T-helper 17 cell (primary cell): ENCODE measurements at places on chromosomes 7 and 10.

GRCh38 chr10:77699080-77699645 is 61.6 kb upstream of the KCNMA1 start:
- DNase-seq: no peak

DNA sequence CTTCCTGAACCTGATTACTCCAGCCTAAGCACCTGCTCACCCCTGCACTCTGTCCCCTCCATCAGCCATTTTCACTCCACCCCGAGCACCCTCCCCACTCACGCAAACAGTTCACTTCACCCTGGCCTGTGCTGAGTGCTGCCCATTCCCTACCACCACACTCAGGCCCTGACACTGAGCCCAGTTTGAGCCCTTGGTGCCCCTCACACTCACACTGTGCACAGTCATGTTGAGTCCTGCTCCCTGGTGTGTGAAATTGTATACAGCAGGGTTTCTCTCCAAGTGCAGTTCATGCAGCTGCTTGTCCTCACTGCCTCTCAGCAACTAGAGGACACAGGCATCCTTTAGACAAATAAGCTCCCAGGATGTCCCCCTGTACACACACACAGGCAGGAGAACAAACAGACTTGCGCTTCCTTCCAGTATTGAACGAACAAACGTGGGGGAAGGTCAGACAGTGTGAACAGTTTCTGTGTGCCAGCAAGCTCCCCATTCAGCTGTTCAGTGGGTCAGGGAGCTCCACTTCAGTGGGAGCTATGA is 6.8 kb downstream of the MYO1G start:
- DNase-seq: no peak

GRCh38 chr10:1560535-1561192 is 176.7 kb downstream of the ADARB2 start:
- no peak for DNase-seq

DNA sequence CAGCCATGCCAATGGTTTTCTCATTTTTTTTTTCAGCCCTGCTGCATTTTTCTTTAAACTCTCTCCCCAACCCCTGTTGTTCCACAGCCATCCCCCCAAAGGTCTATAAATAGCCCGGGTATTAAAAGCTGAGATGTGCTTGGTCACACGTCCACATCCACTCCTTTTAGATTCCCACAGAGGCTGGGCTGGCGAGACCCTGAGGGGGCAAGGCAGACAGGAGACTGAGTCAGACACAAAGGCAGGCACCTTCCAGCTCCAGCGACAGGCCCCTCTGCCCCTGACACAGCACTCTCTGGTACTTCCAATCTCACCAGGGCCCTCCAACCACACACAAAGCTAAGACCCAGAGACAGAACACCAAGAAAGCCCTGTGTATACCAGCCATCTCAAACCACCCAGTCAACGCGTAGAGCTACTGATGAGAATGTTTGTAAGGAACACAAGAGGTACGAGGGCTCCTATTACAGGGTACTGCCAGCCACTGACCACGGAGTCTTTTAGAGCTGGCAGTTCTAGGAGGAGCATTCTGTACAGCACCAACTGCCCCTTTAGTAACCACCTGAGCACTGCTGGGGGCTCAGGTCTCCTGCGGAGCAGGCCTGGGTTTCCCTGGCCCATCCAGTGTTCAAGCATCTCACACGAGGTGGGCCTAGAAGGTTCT is 64.2 kb upstream of the DDC start:
- no peak for DNase-seq

DNA sequence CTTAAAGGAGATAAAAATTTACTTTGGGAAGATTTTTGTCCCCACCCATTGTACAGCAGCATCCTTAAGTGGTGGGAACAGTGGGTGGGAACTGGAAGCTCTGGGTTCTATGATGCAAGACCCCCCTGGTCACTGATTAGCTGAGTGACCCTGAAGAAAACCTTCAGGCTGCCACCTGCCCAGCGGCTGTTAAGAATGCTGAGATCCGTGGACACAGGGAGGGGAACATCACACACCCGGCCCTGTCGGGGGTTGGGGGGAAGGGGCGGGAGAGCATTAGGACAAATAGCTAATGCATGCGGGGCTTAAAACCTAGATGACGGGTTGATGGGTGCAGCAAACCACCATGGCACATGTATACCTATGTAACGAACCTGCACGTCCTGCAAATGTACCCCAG is 14.5 kb downstream of the CARD11 start:
- DNase-seq: no peak

- DNase-seq: no peak
Observed at GRCh38 chr7:26046150-26046549, 105.8 kb upstream of the NFE2L3 start.

DNA sequence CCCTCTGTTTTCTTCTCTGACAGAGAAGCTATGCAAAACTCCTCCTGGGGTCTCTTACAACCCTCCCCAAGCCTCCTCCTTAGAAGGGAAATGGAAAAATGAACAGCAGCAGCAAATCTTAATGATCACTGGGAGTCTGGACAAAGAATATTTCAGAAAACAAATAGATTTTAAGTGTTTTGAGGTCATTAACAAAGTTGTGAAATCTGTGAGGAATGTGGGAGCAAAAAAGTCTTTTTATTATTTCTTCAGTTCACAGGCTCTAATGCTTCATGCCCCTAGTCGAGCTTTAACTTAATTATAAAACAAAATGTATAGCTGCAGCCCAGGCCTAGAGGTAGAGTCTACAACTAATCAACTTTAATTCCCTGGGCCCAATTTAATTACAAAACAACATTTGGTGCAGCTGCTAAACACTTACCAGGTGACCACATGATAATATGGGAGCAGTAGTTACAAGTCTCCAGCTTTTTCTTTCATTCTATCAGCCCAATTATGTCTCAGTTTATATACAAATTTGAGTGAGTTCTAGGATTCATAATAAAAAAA is 293.2 kb downstream of the THSD7A start:
- no peak for DNase-seq

- no peak for DNase-seq
Observed at GRCh38 chr7:48140001-48140681, 31.1 kb upstream of the ABCA13 start.

DNA sequence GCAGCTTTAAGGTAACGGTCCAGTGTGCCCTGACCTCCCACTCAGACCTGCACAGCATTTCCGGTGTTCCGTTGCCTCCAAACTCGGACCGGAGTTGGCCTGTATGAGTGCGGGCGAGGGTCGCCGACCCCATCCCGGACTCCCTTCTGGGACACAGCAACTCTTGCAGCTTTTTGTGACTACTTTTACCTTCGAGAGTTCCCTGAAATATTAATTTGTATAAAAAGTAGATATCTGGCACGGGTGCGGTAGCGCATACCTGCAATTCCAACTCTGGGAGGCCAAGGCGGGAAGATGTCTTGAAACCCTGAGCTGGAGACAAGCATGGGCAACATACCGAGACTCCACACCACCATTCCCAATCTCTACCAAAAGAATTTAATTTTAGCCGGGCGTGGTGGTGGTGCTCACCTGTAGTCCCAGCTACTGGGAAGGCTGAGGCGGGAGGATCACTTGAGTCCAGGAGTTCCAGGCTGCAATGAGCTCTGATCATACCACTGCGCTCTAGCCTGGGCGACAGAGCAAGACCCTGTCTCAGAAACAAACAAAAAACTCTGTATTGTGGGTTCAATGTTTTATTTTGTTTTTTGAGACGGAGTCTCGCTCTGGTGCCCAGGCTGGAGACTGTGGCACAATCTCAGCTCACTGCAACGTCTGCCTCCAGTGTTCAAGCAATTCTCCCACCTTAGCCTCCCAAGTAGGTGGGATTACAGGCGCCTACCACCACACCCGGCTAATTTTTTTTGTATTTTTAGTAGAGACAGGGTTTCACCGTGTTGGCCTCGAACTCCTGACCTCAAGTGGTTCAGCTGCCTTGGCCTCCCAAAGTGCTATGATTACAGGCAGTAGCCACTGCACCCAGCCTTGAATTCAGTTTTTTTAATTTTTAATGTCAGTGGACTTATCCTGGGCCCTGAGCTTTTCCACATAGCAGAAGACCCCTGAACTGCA is 1.1 kb upstream of the PPP1R35 start:
- no peak for DNase-seq

DNA sequence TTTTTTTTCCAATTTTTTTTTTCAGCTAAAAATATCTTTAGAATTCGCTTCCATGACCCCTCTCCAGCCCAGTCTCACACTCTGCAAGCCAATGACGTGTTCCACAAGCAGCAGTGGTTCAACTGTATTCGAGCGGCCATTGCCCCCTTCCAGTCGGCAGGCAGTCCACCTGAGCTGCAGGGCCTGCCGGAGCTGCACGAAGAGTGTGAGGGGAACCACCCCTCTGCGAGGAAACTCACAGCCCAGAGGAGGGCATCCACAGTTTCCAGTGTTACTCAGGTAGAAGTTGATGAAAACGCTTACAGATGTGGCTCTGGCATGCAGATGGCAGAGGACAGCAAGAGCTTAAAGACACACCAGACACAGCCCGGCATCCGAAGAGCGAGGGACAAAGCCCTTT is 42.8 kb downstream of the CALML5 start:
- DNase-seq: no peak

DNA sequence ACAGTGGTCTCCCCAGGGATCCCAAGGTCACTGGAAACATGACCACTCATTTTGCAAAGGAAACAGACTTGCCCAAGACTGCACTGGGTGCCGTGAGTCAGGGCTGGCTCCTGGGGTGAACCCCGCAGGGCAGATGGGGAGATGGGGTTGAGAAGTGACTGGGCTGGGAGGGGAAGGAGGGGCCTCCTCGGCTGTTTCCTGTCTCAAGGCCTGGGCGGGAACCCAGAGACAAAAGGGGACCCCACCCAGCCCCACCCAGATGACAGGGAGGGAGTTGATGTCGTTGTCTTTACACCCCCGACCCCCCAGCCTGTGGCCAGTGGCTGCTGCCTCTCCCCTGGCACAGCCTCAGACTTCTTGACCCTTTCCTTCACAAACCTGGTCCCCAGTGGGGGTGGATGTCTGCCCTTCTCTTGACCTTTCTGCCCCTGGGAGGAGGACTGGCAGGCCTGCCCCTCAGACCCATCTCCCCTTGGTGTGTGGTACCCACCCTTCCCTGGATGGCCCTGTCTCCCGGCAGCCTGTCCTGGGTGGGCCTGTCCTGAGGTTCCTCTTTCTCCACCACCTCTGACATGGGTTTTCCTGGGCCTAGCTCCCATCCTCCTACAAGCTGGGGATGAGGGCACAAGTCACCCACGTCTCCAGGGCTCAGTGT is 1.4 kb downstream of the MYO1G start:
- peak; percentile 57 for DNase-seq

- DNase-seq: no peak
Observed at GRCh38 chr7:7051206-7051877, 131.0 kb upstream of the C1GALT1 start.

- DNase-seq: no peak
Observed at GRCh38 chr7:7125963-7126362, 56.4 kb upstream of the C1GALT1 start.

DNA sequence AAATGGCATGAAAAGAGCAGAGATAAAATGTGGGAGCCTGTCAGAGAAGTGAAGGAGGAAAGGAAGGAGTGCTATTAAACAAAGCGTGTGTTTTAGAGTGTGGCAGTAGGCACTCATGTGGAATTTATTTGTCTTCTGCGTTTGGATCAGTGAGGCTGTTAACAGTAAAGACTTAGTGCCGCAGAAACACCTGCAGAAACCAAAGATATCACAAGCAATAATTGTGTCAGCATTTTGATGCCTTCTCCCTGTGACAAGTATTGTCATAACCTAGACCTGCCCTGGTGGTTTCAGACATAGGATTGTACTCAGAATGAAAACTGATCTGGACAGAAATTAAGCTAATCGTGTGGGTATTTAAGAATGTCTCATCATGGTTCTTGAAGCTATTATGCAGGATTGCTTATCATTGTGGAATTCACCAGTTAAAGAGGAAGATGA is 191.0 kb downstream of the CAMK1D start:
- no peak for DNase-seq

DNA sequence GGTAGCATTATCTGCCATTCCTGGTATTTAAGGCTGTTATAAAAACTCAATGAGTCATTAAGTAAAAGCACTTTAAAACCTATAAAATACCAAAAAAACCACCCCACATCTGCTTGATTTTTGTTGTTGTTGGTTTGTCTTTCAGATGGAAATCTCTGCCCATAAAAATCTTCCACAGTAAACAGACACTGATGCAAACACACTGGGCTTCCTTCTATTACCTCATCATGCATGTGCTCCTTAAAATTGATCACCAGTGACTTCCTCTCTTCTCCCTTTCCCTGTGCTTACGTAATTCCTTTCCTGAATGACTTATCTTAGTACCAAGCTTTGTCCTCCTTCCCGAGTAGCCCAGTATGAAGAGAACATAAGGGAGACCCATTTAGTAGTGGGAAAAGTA is 167.2 kb downstream of the EVX1 start:
- no peak for DNase-seq

- DNase-seq: no peak
Observed at GRCh38 chr7:519484-520390, at the start of gene PDGFA. Gene PDGFA (minus strand): TSS chr7:519846. CDS start chr7:519001, 845 bp downstream.

DNA sequence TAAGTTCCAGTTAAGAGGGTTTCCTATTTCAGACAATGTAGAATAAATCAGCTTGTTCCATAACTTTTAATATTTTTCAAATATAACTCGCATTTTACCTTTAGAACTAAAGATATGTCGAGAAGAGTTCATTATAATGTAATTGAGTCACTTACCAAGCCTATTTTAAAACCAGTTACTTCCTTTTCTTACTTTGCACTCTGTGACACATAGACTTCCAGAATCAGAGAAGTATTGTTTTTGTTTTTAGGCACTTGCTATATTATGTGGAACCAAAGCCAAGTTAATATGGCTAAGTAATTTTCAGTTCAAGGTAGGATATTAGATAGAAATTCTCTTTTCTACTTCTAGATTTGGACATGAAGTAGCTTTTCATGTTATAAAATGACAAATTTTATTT is 182.7 kb upstream of the PRPS1L1 start:
- no peak for DNase-seq

- DNase-seq: no peak
Observed at GRCh38 chr10:69912589-69912988, 110.9 kb downstream of the COL13A1 start.

GRCh38 chr10:79243181-79244067 is 103.8 kb upstream of the PPIF start:
- peak; percentile 24 for DNase-seq

DNA sequence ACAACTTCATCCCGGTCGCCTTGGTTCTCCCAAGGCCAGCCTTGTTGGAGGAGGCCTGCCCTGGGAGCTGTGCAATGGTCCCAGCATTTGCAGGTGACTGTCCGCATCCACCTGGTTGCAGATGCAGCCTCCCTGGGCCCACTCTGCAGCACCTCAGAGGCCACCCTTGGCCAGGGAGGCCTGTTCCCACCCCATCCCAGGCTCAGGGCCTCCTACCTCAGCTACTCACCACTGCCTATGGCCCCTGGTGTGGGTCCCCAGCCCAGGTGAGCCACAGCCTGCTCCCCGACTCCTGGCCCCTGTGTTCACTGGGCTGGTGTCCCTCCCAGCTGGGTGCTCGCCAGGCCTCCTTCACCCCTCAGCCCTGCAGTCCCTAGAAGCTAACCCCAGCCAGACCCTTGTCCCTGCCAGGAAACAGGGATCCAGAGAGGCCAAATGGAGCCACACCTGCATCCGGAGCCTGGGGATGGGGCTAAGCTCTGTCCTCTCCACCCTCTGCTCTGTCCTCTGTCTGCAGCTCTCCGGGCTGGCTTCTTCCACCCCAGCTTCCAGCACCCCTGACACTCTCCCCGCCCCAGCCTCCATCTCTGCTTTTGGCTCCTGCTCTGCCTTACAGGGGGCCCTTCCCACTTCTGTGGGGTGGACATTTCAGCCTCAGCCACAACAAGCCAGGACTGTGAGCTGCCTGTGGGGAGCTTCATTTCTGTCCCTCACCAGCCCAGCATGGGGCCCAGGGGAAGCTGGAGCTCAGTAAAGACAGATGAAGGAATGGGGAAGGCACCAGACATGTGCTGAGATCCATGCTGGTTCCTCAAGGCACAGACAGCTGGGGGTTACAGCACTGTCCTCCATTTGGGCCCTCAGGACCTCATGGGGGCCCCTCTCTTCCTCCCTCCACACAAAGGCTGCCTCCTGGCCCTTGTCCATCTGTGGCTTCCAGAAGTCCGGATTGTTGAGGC is 35.6 kb upstream of the ANTXRL start:
- DNase-seq: no peak
